Stomach (tissue), 19 donors: ENCODE measurements at places on chromosomes 11 and 22.

GRCh38 chr11:127308291-127308690 is 307.7 kb upstream of the KIRREL3 start:
- DNase-seq: no peak
- no peaks in the 10 kb centered on the region for H3K4me1 ChIP-seq
- no peaks in the 10 kb centered on the region for H3K36me3 ChIP-seq
- H3K4me3 ChIP-seq: no peak overlapping the region
- no peak overlapping the region for H3K27ac ChIP-seq

GRCh38 chr22:37234736-37235711 is 9.0 kb downstream of the RAC2 start:
- no peak overlapping the region for H3K27ac ChIP-seq
- H3K4me3 ChIP-seq: no peak overlapping the region
- H3K27me3 ChIP-seq: peaks cover 82% of the 10 kb centered on the region
- peaks cover 10% of the 10 kb centered on the region for H3K36me3 ChIP-seq

DNA sequence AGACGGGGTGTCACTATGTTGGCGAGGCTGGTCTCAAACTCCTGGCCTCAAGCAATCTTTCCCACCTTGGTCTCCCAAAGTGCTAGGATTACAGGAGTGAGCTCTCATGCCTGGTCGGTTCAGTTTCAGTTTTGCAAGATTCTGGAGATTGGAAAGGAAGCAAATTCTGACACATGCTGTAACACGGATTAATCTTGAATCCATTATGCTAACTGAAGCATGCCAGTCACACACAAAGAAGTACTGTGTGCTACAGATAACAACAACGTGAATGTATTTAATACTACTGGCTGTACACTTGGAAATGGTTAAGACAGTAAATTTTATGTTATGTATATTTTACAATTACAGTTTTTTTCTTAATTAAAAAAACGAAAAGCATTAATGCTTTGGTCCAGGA is 107.6 kb downstream of the MED15 start:
- H3K27me3 ChIP-seq: no peaks in the 10 kb centered on the region
- no peak overlapping the region for H3K4me3 ChIP-seq
- no peak overlapping the region for H3K27ac ChIP-seq
- H3K36me3 ChIP-seq: no peaks in the 10 kb centered on the region
- no peak for DNase-seq

- H3K36me3 ChIP-seq: no peaks in the 10 kb centered on the region
- peaks cover 7% of the 10 kb centered on the region for H3K27me3 ChIP-seq
- no peak for DNase-seq
- H3K4me1 ChIP-seq: no peaks in the 10 kb centered on the region
- no peak overlapping the region for H3K4me3 ChIP-seq
- H3K27ac ChIP-seq: no peak overlapping the region
Observed at GRCh38 chr22:17217179-17217578, 2.1 kb downstream of the ADA2 start.

GRCh38 chr22:36964106-36964505 is 50.7 kb downstream of the CSF2RB start:
- H3K27me3 ChIP-seq: no peaks in the 10 kb centered on the region
- no peaks in the 10 kb centered on the region for H3K36me3 ChIP-seq
- DNase-seq: no peak
- H3K4me3 ChIP-seq: no peak overlapping the region
- no peaks in the 10 kb centered on the region for H3K4me1 ChIP-seq

GRCh38 chr11:110798201-110798900 is 86.1 kb upstream of the ARHGAP20 start:
- H3K4me1 ChIP-seq: no peaks in the 10 kb centered on the region
- no peak overlapping the region for H3K27ac ChIP-seq
- H3K36me3 ChIP-seq: no peaks in the 10 kb centered on the region
- H3K4me3 ChIP-seq: no peak overlapping the region
- DNase-seq: no peak

- H3K36me3 ChIP-seq: no peaks in the 10 kb centered on the region
- peak overlapping the region; percentile 42 for H3K4me3 ChIP-seq
- no peak overlapping the region for H3K27ac ChIP-seq
Observed at GRCh38 chr11:31817054-31817620, 6.0 kb upstream of the PAX6 start.

DNA sequence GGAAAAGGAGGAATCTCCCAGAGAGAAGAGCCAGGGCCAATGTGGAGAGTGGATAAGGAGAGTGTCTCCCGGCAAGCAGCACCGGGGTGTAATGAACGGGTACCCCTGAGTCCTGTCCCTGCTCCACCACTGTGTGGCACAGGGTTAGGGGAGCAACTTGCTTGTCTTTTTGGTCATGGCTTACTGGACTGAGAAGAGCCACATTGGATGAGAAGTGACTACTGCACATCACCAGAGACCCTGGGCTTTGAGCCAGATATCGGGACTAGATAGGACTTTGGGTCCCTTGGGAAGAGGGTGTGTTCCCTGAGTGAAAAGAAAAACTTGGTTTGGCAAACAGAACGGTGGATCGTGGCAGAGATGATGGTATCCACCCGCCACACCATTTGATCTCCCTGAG is 24.6 kb downstream of the SDHAF2 start:
- peaks cover 49% of the 10 kb centered on the region for H3K36me3 ChIP-seq
- H3K4me3 ChIP-seq: no peak overlapping the region
- H3K4me1 ChIP-seq: no peaks in the 10 kb centered on the region
- DNase-seq: no peak
- H3K27me3 ChIP-seq: no peaks in the 10 kb centered on the region

- H3K27ac ChIP-seq: no peak overlapping the region
- H3K27me3 ChIP-seq: no peaks in the 10 kb centered on the region
- no peaks in the 10 kb centered on the region for H3K4me1 ChIP-seq
- DNase-seq: no peak
- no peaks in the 10 kb centered on the region for H3K36me3 ChIP-seq
Observed at GRCh38 chr22:22815397-22816170, 72.0 kb upstream of the IGLL5 start.
